ENCODE measurements at places on chromosomes 5 and 9.

GRCh38 chr5:96817506-96817905, 9.8 kb upstream of the ERAP1 start:
- no peak for DNase-seq

GRCh38 chr9:74777136-74777879, 110.4 kb downstream of the TRPM6 start:
- DNase-seq = peak; percentile 7

DNA sequence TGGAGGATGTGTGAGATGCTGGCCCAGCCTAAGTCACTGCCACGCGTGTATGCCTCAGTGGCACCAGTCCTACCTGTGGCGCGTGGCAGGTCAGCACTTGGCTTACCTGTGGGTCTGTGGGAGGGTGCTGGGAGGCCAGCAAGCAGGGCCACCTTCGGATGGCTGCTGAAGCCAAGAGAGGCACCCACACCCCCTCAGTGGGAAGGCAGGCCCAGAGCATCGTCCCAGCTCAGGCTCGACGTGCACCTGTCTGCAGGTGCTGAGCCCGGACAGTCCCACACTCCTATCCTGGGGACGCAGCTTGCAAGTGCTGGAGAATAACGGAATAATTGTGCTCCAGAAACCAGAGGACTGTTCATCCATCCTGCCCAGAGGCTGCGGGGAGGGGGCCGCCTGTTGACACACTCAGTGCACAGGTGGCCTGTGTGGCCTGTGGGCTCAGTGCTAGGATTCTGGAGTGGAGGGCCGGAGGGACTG, 24.0 kb downstream of the NKD2 start:
- DNase-seq = no peak

- no peak for DNase-seq
Measured at GRCh38 chr5:86118542-86118941, 499.2 kb upstream of the COX7C start.

DNA sequence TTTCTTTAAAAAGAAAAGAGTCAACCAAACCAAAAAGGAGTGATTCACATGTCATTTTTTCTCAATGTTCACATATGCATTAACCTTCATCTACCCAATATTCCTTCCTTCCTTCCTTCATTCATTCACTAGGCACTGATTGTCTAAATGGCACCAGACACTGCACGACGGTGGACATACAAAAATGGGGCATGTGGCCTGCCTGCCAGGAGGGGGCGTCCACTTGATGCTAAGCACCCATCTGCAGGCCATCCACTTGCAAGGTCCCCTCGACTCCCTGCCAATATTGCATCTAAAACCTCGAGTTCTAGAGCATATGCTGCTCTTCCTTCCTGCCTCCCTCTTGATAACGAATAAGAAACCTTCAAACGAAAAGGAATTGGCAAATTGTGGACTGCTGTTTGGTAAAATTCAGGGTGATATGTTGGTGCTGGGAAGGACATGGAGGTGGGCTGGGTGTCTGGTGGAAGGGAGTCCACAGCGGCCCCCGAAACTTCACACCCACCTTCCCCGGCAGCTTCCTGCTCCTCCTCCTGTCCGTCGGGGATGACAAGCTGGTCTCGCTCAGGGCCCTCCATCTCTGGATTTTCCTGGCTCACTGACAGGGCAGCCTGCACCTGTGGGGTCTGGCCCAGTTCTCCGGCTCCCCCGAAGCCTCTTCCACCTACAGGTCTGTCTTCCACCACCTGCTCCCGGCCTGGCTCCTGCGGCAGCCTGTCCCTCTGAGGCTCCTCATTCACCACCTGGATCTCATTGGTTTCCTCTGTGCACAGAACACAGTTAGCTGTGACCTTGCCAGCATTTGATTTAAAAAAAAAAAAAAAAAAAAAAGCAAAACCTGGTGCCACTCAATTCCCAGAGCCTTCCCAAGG, 64.3 kb downstream of the GOLM1 start:
- no peak for DNase-seq

DNA sequence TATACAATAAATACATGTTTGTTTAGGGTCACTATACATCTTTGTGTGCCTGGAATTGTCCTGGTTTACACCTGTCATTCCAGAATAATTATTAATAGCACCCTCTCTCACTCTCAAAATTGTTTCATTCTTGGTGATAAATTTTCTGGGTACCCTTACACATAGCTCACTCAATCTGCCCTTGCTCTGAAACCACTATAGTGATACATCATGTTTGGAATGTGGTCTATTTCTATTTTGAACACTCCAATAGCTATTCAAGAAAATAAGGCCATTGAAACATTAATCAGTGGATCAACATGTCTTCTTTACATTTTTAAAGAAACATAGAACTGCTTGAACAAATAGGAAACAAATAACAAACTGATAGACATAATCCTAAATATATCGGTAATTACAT, 158.7 kb downstream of the ARRDC3 start:
- no peak for DNase-seq

DNA sequence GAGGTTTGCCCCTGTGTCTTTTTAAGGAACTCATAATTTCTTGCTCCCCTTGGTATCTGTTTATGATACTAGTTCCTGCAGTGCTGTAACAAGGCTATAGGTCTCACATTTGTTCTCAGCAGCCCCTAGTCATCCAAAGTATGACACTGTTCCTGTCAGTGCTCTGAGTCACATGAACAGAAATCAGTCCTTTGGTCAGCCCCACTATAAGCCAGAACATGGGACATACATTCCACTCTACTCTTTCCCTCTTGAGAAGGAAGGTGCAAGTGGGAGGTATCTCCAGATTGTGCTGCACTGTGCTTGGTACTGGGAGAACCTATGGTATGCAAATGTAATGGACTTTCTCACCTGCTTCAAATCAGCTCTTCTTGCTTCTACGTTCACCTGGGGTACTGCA, 87.0 kb downstream of the IARS1 start:
- no peak for DNase-seq

- DNase-seq = no peak
Measured at GRCh38 chr5:124935065-124935464, 188.6 kb upstream of the ZNF608 start.

DNA sequence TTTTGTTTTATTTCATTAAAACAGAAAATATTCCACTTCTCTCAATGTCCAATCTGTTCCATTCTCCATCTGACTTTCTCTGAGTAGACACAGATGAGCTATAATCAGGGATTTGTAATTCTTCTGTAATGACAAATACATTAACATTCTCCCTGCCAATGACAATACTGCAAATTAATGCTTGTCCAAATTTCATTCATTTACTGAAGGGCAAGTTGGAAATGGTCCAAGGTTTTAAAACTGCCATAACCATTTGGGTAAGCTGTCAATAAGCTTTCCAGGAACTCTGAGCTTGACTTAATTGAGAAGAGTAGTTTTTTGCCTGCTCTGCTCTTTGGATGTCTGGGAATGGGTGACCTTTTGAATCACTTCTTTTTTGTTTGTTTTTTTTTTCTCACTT, 253.5 kb downstream of the DMRTA1 start:
- DNase-seq = no peak

DNA sequence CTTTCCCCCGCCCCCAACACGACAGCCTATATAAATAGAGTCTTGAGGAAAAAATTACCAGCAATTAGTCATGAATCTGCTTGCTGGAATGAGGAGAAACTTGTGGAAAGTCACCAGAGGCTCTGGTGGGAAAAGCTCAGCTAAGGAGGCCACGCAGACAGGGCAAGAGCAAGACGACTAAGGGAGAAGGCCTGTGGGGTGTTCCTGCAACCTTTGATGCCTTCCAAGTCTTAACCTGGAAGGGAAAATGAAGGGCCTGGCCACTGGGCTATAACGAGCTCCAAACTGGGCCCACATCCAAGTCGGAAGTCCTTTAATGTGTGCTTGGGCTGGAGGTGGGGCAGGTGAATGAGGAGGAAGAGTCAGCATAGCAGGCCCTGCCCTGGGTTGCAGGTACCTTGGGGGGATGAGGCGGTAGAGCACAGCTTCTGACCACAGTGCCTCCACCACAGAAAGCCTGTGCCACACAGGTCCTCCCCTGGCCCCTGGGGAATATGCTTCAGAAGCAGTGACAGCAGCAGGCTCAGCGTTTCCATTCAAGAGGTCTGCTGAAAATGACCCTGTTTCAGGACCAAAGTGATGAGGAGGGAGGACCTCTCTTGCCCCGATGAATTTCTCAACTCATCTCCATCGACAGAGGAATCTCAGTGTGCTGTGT, 92.8 kb upstream of the LRRTM2 start:
- DNase-seq = no peak

GRCh38 chr5:143142596-143143435, 260.7 kb downstream of the NR3C1 start:
- no peak for DNase-seq

DNA sequence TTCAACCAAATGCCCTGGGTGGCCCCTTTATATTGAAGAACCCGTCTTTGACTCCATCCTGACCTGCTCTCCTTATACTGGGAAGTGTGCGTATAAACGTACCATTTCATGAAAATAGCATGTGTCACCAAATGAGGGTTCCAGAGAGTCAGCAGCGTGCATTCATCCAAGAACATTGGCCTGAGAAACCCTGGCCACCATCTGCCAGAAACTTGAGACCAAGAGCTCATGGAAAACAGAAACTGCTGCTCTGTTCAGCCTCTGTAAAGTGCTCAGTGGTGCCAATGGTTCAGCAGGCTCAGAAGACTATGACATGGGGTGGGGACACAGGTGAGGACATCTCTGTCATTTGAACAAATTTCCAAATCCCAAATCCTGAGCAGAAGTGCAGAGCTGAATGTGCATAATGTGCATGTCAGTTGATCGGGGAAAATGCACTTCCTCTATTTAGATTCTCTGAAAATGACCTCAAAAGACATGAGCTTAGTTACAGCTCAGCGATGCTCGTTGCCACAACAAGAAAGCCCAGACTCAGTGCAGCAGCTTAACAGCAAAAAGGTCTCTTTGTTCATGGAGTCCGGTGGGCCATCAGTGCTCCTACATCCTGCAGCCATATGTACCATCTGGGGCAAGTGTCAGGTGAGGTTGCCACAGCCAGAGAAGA, 176.1 kb downstream of the ATPSCKMT start:
- no peak for DNase-seq

DNA sequence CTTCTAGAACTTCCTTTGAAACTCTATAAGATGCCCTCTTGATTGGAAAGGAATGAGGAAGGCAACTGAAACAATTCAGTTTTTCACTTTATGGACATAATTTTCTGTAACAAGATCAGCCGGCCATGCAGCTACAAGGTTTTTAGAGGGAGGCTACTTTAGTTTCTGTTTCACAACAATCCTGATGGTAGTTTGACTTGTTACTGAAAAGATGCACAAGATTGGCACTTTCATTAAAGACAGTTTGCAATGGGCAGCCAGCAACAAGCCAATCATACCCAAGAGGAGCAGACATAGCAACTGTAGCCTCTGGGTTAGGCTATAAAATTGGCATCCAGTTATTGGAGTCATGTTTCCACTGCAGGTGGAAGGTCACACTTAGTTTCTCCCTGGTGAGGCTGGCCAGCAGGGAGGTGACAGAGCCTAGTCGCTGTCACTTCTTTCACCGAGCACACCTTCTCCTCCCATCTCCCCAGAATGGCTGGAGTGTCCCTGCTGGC, 74.3 kb upstream of the TGFBR1 start:
- no peak for DNase-seq

DNA sequence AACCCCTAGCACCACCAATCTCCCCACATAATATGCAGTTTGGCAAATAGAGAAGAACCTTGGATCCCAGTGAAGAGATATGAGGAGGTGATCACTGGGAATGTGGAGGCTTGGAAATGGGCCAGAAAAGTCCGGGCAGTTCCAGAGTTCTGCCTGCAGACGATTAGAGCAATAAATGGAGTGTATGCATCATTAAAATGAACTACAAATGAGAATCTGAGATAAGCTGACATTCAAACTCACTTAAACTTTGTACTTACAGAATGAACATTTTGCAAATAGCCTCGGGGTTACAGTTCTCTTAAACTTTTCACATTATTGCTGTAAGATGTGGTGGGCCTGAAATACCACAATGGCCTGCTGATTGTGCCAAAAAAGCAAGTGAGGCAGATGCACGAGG, 23.0 kb upstream of the LHFPL2 start:
- no peak for DNase-seq

GRCh38 chr9:91199739-91200497, 161.8 kb downstream of the AUH start:
- no peak for DNase-seq

DNA sequence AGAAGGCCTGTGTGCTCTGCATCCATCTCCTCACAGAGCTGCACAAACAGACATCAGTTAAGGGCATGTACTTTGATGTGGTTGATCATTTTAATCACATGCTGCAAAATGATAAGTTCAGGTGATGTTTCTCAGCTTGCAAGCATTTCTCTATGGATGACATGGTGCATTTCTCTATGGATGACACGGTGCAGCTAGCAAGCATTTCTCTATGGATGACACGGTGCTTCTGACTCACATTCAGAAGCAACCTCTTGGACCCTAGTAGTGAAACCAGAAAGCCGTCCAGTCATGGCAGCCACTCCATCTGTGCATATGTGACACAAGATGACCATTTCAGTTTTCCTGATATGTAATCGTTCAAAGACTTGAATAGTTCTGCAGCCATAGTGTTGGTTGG, 24.1 kb upstream of the RNF20 start:
- DNase-seq = no peak

GRCh38 chr9:134442085-134442474, 115.8 kb downstream of the RXRA start:
- no peak for DNase-seq

DNA sequence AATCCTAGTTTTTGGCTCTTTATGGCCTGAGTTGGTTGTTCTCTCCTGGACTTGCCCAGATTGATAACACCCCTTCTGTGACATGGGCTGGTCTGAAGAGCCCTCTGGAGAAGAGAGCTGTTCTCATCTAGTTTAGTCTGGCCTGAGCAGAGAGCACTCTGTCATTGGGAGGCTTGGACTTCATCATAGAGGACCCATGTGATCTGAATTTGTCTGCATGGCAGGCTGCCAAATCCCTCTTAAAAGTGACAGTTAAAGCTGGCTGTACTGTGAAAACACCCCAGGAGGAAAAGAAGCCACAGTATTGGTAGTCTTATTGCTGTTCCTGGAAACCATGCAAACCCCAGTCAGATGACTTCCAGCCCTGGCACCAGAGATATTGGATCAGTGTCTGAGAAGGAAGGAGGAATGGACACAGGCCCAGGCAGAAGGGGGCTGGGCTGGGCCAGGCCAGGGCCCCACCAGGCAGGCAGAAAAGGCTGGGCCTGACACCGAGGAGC, 3.7 kb upstream of the WDR31 start:
- DNase-seq = peak; percentile 70

DNA sequence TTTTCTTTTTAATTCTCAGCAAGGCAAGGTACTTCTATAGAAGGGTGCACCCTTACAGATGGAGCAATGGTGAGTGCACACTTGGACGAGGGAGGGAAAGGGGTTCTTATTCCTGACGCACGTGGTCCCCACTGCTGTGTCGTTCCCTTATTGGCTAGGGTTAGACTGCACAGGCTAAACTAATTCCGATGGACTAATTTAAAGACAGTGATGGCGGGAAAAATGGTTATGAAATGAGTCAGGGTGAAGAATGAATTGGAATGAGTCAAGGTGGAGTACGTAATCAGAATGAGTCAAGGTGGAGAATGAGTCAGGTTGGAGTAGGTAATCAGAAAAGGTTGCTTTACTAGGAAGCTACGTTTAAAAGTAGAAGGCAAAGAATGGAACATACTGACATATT, 2.1 kb upstream of the HMGCS1 start:
- peak; percentile 79 for DNase-seq

All from caudate nucleus (tissue), 63 donors.